Left renal pelvis (tissue), 4 donors: ENCODE measurements at places on chromosomes 7 and 10. TPM values are rescaled to one million over a fixed set of nuclear protein-coding genes. Genes with fewer than 3 reads are reported as not detected.

DNA sequence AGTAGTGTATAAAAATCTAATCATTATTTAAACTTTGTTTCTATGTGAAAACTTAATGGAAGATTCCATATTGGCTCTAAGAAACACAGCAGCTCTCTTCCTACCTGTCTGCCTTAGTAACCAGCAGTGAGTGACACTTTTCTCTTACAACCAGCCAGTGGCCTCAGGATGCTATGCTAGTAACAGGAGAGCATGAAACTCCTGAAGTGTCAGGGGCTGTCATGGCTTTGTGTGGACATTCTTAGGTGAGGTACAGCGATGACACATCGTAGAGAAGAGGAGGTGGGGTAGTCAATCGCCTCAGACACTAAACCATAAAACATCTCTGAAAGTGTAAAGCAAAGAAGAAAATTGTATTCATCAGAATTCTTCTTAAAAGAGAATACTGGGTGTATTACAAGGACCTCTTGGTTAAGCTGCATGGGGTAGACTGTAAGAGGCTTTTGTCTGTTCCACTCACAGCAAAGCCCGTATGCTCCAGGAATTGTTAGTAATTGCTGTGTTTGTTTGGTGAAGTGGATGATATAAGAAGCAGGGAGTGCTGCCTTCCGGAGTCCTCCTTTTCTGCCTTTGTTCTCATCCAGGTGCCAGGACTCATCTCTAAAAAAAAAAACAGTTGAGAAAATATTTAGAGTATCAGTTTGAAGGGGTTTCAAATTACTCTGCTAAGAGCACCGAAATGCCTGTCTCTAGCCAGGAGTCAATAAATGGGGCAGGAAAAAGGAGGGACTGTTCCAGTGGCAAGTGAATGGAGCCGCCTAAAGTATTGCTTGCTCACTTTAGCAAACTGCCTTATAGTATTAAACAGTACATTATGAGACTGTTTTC lies 518.8 kb downstream of the CNTNAP2 start:
- no peak for DNase-seq

DNA sequence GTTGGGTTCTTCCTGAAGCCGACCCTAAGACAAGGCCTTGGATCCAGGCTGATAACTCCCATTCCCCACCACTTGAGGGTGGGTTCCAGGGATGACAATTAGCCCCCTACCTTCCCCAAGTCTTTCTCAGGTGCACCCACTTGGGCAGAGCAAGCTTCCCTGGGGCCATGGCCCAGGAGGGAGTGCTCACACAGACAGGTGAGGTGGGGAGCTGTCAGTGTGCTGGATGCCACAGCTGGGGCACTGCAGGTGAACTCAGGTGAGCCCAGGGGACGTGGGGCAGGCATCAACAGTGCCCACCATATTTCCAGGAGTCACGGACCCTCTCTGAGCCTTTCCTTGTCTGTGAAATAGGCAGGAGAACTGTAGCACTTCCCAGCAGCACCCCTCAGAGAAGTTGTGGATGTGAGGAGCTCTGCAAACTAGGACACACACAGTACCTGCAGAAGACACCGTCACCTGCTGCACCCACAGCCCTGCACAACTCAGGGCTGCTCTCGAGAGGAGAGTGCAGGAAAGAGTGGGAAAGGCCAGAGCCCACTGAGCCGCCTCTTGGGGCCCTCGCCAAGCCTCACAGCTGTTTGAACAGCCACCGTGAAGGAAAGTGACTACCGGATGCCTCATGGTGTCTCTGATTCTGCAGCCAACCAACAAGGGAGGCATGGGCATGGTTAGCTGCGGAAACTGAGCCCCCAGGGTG lies 17.9 kb downstream of the SH3PXD2A start:
- no peak for DNase-seq

- no peak for DNase-seq
Measured at GRCh38 chr7:32494946-32495297, 367 bp upstream of the AVL9 start.

GRCh38 chr7:778271-778967 lies 51.3 kb upstream of the PRKAR1B start:
- no peak for DNase-seq

- no peak for DNase-seq
Measured at GRCh38 chr10:30384701-30385201, 35.7 kb upstream of the MTPAP start.

- DNase-seq = no peak
Measured at GRCh38 chr7:44798649-44799305, 2.3 kb downstream of the PPIA start.

GRCh38 chr10:132912713-132913558 lies 29.4 kb downstream of the CFAP46 start:
- DNase-seq = no peak

- no peak for DNase-seq
Measured at GRCh38 chr10:86195521-86196157, 171.0 kb downstream of the GRID1 start.

DNA sequence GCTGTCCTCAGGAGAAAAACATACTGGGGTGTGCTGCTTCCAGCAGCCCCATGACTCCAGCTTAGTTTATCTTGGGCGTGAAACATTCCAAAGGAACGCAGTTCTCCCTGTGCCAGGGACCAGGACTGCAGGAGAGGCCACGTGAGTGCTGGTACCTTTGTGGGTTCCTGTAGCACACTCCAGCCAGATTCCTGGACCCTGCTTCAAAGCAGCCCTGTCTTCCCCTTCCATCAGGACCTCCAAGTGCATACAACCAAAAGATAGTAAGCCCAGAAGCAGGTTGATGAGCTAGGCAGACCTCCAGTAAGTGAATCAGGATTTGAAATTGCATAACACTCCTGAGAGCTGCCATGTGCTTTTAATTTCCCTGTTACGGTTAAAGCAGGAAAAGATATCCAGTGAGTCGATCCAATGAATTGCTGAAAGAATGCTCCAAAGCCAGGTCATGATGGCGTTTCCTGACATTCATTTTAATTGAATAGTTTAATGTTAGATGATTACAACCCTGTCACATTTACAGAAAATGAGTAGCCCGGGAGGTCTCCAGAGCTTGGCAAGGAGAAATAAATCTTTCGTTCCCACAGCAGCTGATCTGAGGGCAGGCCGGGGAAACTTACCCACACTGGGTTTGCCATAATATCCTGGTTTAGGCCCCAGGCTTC lies 38.9 kb upstream of the CPXM2 start:
- no peak for DNase-seq

DNA sequence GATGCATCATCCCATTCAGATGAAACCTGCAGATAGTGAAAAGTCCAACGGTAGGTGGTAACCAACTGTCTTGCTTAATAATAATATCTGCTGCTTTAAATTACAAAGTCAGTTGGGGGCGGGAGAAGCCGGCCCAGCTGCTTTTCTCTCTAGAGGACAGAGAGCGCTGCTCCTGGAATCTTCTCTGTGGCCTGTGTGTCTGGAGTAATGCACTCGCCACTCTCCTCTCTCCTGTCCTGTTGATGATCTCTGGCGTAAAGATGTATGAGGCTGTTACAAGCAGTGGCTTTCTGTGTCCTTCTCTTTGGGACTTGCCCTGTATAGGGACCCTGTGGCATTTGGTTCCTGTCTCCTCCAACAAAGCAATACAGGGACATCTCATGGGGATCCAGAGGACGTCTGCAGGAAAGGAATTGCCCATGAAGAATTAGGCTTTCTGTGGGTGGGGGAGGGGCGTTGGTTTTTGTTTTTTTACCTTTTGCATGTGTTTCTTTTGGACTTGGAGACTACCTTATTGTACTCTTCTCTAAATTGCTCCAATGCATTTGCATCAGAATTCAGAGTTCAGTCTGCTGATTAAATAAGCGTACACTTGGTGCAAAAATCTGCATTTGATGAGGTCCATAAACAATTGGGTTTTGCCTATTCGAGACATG lies 231.6 kb downstream of the CELF2 start:
- no peak for DNase-seq

DNA sequence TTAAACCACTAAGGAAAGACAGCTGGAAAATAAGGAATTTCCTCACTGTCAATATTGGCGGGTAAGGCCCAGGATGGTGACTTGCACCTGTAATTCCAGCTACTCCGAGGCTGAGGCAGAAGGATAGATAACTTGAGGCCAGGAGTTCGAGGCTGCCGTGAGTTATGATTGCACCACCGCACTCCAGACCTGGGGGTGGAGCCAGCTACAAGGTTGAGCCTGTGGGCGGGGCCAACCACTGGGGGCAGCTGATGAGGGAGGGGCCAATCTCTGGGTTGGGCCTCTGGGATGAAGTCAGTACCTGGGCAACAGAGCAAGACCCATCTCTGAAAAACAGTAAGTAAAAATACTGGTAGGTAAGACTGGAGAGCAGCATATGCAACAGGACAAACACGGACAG lies 80.1 kb upstream of the ADO start:
- DNase-seq = no peak

- DNase-seq = no peak
Measured at GRCh38 chr10:128865436-128866195, 601.4 kb upstream of the MGMT start.

- no peak for DNase-seq
Measured at GRCh38 chr10:2970190-2970823, 97.0 kb upstream of the PFKP start.

DNA sequence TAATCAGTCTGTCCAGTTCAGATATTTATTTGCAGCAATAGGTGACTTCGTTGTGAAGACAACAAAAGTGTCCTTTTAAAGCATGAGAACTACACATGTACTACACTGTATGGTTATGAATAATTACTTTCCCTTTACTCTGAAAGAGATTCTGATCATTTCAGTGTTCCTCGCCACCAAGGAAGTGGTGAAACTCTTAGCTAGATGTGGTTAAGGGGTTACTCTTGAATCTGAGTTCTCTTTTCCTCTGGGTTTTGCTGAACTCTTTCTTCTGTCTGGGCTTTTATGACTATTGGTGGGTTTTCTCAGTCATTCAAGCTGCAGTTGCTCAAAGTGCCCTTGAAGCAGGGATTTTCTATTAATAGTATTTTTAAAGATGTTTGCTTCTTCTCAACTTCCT lies 127.9 kb upstream of the SEM1 start:
- no peak for DNase-seq

GRCh38 chr10:121266370-121266769 lies 331.9 kb downstream of the FGFR2 start:
- DNase-seq = no peak

DNA sequence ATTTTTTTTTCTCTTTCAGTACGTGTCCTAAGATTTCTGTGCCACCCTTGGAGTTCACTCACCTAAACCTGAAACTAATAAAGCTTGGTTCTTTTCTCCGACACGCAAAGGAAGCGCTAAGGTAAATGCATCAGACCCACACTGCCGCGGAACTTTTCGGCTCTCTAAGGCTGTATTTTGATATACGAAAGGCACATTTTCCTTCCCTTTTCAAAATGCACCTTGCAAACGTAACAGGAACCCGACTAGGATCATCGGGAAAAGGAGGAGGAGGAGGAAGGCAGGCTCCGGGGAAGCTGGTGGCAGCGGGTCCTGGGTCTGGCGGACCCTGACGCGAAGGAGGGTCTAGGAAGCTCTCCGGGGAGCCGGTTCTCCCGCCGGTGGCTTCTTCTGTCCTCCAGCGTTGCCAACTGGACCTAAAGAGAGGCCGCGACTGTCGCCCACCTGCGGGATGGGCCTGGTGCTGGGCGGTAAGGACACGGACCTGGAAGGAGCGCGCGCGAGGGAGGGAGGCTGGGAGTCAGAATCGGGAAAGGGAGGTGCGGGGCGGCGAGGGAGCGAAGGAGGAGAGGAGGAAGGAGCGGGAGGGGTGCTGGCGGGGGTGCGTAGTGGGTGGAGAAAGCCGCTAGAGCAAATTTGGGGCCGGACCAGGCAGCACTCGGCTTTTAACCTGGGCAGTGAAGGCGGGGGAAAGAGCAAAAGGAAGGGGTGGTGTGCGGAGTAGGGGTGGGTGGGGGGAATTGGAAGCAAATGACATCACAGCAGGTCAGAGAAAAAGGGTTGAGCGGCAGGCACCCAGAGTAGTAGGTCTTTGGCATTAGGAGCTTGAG lies at the start of gene CFTR:
Gene CFTR (plus strand): TSS at position 801 of the 830 bp plus-strand sequence. CDS start 70 bp downstream, outside the sequence.
- DNase-seq = no peak

- DNase-seq = no peak
Measured at GRCh38 chr7:133562621-133563020, 309.7 kb downstream of the EXOC4 start.

- no peak for DNase-seq
Measured at GRCh38 chr10:108301002-108301401, 1136.5 kb upstream of the SORCS1 start.

- no peak for DNase-seq
Measured at GRCh38 chr10:71007516-71007915, 119.2 kb upstream of the PCBD1 start.

GRCh38 chr10:88159127-88159829 lies 295.9 kb downstream of the PTEN start:
- DNase-seq = no peak

GRCh38 chr7:18762189-18762588 lies 266.6 kb downstream of the HDAC9 start:
- DNase-seq = no peak

- DNase-seq = no peak
Measured at GRCh38 chr10:110916554-110917346, 2.2 kb downstream of the BBIP1 start.

DNA sequence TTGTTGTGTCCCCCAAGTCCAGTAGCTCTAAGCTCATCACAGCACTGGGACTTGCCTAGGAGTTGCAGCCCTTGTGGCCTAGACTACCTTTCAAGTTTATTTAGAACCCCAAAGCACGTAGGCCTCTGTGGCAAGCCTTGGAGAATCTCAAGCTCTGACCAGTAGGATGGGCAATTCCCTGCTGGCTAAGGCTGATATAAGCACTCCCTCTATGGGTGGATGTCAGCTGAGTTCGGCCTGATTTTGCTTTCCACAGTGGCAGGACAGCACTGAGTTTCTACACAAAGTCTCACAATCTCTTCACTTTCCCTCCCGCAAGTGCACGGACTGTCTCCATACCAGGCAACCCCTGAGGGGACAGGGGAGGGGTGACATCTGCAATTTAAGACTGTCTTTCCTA lies 886.4 kb upstream of the LRRN3 start:
- no peak for DNase-seq

DNA sequence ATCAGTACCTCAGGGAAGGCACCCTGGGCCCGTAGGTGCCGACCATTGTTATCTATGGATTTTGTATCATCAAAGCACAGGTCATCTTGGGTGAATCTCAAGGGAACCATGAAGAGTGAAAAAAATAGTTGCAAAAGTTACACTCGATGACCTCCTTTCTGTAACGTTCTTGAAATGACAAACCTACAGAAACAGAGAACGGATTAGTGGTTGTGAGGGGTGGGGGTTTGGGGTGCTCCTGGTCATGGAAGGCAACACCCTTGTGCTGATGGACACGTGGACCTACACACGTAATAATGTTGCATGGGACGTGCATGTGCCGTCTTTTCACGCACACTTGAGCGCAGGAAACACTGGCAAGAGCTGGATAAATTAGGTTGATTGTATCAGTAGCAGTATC lies 655.9 kb downstream of the SDK1 start:
- no peak for DNase-seq

GRCh38 chr10:2469802-2470201 lies 597.5 kb upstream of the PFKP start:
- no peak for DNase-seq

PPP1R3A gene
- not detected for polyA plus RNA-seq

DDIT4 gene
- 60.8 TPM for polyA plus RNA-seq

PNLIP gene
- not detected for polyA plus RNA-seq

ADRA2A gene
- polyA plus RNA-seq = 3.6 TPM

EGR2 gene
- 1.5 TPM for polyA plus RNA-seq

INHBA gene
- 3.9 TPM for polyA plus RNA-seq

OIT3 gene
- polyA plus RNA-seq = 3.8 TPM

STRIP2 gene
- 2.8 TPM for polyA plus RNA-seq

HMX3 gene
- not detected for polyA plus RNA-seq

CYP2C19 gene
- not detected for polyA plus RNA-seq

NRCAM gene
- polyA plus RNA-seq = 17.3 TPM

CPN1 gene
- 2.5 TPM for polyA plus RNA-seq

OR2AE1 gene
- not detected for polyA plus RNA-seq
